ENCODE measurements at places on chromosomes 13 and 19.
A peak's percentile ranks its signal among the peaks of the same experiment; 100 is the strongest.

DNA sequence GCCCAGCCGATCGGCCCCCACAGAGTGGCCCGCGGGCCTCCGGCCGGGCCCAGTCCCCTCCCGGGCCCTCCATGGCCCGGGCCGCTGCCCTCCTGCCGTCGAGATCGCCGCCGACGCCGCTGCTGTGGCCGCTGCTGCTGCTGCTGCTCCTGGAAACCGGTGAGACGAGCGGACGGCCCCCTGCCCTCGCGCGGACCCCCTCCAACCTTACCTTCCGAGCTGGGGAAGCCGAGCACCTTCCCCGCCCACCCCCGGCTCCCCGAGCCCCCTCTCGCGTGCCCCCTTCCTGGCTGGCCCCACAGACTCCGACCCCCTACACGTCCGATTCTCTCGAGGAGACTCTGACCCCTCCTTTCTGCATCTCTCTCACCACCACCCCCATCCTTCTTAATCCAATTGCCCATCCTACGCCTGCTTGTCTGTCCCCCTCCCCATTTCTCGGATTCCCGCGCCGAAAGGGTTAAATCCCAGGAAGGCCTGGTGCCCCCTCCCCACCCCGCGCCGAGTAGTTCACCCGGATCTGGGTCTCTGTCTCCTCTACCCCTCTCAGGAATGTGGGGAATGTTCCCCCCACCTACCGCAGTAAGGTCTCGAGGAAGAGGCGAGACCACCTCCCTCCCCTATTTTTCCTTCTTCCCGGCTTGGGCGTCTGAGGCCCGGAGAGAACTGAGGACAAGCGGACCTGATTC, 502 bp downstream of the NECTIN2 start:
- no peak for DNase-seq

DNA sequence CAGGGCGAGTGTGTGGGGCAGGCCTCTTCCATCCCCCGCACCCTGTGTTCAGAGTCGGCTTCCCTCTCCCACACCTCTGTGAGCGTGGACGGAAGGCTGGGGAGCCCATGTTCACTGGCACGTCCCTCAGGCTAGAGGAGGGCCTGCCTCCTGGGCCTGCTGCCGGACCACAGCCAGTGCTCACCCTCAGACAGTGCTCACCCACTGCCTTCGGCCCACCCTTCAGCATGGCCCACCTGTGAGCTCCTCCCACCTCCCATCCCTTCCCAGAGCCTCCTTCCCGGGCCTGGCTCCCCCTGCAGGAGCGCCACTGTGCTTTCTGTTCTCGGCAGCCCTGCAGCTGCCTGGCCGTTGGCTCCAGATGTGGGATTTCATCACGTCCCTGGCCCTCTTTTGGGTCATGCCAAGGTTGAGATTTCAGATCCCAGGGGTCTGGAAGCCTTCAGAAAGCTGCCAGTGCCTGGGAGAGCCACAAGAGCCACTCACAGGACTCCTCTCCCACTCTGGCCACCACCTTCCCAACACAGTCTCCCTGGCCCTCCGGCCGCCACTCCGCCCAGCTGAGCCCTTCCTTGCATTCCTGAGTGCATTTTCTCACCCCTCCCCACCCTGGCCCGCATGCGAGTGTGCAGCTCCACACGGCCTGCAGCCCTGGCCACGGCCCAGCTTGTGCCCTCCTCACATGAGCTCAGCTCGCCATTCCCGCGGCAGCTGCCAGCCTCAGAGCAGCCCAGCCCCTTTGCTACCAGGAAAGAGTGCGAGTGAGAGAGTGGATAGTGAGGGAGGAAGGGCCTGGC, 25.3 kb downstream of the CAPN12 start:
- no peak for DNase-seq

GRCh38 chr19:10617409-10618121, 7.8 kb upstream of the SLC44A2 start:
- no peak for DNase-seq

DNA sequence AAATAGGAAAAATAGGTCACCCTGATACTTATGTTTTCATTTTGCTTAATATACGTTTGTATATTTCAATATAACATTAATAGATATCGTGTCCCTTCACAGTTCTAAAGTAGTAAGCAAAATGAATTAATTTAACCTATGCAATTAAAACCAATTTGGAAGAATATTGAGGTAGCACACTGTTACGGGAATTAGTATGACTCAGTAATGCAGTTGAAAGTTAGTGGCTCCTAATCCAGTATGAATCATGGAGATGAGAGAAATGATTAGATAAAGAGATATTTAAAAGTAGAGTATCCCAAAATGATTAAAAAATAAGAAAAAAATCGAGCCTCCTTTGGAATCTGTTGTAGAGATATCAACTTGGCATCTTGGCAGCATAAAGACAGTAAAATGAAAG, 177.0 kb upstream of the SLITRK6 start:
- DNase-seq: no peak

GRCh38 chr19:1266129-1266915, 2.8 kb upstream of the CIRBP start:
- no peak for DNase-seq

DNA sequence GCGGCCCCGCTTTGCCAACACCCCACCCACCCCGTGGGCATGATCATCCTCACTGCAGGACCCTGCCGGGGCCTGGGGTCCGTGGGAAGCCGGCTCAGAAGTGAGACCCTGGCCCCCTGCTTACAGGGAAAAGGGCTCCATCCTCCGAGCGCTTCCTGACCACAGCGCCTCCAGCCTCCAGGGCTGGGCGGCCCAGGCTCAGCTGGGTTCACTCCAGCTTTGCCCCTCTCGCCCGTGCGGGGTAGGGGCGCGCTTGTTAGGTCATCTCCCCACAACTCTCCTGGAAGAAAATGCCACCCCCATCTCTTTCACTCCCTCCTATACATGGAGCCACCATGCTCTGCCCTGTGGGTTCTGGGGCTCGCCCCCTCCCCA, 6.6 kb upstream of the C1QTNF9B start:
- no peak for DNase-seq

- DNase-seq: no peak
Measured at GRCh38 chr19:16470911-16471811, 609 bp downstream of the EPS15L1 start.

DNA sequence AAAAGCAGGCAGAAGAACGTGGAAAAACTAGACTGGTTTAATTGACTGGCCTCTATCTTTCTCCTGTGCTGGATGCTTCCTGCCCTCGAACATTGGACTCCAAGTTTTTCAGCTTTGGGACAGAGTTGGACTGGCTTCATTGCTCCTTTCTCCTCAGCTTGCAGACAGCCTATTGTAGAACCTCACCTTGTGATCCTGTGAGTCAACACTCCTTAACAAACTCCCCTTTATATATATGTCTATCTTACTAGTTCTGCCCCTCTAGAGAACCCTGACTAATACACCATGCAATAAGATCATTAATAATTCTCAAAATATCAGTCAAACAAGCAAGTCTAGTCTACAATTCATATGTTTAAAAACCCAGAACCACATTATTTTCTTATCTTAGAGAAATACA, 662.4 kb downstream of the TBC1D4 start:
- DNase-seq: no peak

DNA sequence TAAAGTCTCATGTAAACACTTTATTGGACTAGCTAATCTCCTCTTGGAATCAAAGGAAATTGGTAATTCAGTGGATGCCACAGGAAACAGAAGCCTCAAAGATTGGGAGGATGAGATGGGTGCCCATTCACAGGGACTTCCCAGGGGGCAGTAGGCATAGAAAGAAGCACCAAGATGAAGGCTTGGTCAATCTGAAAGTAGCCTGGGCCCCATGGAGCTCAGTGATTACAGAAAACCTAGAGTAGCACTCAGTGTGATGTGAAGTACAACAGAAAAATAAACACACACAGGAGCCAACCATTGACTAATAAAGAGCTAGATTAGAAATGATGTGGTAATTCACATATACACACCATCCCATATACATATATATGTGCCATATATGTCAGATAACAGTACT, 560.6 kb downstream of the TBC1D4 start:
- DNase-seq: no peak

DNA sequence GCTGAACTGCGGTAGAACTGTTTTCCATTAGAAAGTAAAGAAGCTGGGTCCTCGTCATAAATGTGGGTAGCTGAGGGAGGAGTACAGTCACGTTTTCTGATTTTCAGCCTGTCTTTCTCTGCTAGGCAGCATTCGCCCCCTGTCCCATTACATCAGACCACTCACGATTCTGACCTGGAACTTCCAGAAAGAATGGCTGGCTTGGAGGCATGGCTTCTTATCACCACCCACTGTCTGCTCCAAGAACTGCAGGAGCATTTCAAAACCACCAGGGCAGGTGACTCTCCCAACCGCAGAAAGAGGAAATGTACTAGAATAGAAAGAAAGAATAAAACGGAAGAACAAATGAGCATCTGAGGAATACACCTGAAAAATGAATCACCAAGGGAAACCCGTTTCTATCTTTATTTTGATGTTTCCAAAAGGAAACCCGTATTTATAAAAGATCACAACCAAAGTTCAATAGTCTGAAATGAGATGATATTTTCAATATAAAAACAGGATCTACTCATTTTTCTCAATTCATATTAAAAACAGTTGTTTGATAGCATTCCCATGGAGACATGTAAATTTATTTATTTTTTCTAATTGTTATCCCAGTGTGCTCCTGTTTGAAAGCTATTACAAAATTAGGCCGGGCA, 22.1 kb upstream of the POMP start:
- DNase-seq: peak; percentile 65

- no peak for DNase-seq
Measured at GRCh38 chr13:78623132-78623531, 19.8 kb upstream of the POU4F1 start.

DNA sequence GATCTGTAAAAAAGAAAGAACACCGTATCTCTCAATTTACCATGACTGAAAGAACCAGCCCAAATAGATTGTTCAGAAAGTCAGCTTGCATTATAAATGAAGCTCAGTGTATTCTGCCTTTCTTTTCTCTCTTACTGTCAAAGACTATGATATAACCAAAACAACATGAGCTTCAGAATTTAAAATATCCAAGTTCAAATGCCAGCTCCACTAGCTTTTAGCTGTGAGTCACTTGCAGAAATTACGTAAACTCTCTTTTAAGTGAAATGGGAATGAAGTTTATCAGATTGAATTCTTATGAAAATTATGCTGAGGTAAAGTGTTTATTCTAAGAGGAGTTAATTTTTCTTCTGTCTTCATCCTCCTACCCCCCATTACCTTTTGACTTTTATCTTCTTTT, 20.0 kb upstream of the POSTN start:
- DNase-seq: no peak

- DNase-seq: peak; percentile 27
Measured at GRCh38 chr13:95296326-95296925, 4.8 kb downstream of the ABCC4 start.

DNA sequence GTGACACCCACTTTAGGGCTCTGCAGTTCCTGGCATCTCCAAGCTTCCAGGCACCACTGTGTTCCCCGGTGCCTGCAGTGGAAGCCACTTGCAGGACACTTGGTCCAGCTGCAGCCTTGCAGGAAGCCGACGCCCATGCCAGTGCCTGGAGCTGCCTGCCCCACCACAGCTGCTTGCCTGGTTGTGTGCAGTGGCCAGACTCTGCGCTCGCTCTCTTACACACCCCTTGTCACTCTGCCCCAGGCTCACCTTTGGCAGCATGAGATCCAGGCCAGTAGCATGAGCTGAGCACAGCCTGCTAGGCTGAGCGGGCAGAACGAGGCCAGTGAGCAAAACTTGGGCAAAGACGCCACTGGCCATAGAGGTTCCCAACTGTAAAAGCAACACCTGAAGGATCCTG, 57.7 kb downstream of the SLITRK1 start:
- DNase-seq: no peak

- DNase-seq: no peak
Measured at GRCh38 chr19:57110592-57111328, 9.0 kb upstream of the USP29 start.

- no peak for DNase-seq
Measured at GRCh38 chr19:9871626-9872338, 36.7 kb downstream of the PIN1 start.
